ENCODE measurements at places on chromosomes 2 and 18. TPM values are rescaled to one million over a fixed set of nuclear protein-coding genes. Genes with fewer than 3 reads are reported as not detected.

The MBP gene
- total RNA-seq: 19.2 TPM

The MC2R gene
- not detected for total RNA-seq

The CLEC4F gene
- total RNA-seq: not detected

The HOXD8 gene
- total RNA-seq: not detected

The APOB gene
- total RNA-seq: 0.61 TPM

The ACP1 gene
- 155 TPM for total RNA-seq

The MYL1 gene
- total RNA-seq: not detected

The RUFY4 gene
- not detected for total RNA-seq

The GAREM2 gene
- 19.9 TPM for total RNA-seq

The CCDC74B gene
- total RNA-seq: 4.3 TPM

The SERPINB12 gene
- total RNA-seq: not detected

The UGT1A9 gene
- not detected for total RNA-seq

The SCYGR4 gene
- total RNA-seq: not detected

The HOXD12 gene
- total RNA-seq: not detected

The IMPA2 gene
- 140 TPM for total RNA-seq

The MAP2 gene
- total RNA-seq: 5.9 TPM

The RAB27B gene
- 0.60 TPM for total RNA-seq

The CYP26B1 gene
- total RNA-seq: 0.36 TPM
